ENCODE measurements at places on chromosomes 4 and X.

DNA sequence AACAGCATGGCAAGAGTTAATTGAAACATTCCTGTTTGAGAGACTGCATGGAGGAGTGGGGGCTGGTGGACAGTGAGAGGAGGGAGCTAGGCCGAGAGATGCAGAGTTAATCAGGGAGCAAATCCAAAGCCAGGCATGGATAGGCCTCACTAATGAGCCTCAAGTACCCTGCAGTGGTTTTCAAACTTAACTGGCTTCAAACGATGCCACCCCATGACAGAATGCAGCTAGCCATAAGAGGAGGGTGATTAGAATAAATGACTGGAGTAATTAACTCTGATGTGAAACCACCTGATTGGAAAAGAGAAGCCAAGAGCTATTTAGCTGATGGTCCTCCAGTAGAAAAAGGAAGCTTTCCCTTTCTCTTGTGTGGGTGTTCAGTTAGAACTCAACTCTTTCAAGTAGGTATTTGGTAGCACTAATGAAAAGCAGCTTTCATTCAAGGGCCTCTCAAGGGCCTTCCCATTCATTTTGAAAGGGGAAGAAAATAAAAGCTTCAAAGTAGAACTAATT is 215.4 kb upstream of the MAB21L2 start:
- DNase-seq = no peak

GRCh38 chr4:126757219-126757618 is 875.5 kb upstream of the INTU start:
- no peak for DNase-seq

DNA sequence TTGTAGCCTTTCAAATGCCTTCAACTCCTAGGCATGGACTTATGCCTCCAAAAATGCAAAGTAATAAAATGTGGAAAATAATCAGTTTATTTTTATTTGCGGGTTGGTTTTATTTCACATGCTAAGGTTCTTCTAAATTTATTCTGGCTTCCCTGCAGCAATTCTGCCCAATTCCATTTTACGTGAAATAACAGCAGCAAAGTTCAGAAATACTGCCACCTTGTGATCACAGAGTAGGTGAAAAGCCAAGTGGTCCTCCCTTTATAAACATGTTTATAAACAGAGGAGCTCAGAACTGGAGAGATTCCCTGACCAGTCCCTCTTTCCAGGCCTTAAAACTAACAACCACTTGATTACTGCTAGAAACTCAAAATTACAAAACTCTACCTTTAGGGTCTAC is 14.7 kb upstream of the DCHS2 start:
- DNase-seq = no peak

GRCh38 chr4:181755846-181756245 is 487.4 kb upstream of the TENM3 start:
- DNase-seq = no peak

- no peak for DNase-seq
Measured at GRCh38 chrX:2370456-2370855, 130.3 kb downstream of the DHRSX start.

GRCh38 chr4:118849867-118850487 is 14.1 kb upstream of the SEC24D start:
- no peak for DNase-seq

GRCh38 chr4:169971456-169972015 is 54.7 kb downstream of the MFAP3L start:
- no peak for DNase-seq

GRCh38 chr4:170721812-170722373 is 632.1 kb upstream of the AADAT start:
- DNase-seq = no peak

DNA sequence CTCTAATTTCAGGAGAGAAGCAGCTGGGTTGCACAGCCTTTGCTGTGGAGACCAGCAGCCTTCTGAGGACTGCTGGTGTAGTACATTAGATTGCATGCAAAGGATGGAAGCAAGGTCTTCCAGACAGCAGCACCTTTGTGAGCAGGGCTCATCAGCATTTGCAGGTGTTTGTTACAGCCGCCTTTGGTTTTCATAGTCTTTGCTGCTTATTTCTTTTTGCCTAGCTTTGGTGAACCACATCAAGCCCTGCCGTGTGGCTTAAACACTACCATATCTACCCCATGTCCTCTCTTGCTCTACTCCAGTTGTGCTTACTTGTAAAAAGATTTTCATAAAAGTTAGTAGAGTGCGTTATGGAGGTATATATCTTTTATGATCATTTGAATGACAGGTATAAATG is 57.5 kb downstream of the MTM1 start:
- no peak for DNase-seq

DNA sequence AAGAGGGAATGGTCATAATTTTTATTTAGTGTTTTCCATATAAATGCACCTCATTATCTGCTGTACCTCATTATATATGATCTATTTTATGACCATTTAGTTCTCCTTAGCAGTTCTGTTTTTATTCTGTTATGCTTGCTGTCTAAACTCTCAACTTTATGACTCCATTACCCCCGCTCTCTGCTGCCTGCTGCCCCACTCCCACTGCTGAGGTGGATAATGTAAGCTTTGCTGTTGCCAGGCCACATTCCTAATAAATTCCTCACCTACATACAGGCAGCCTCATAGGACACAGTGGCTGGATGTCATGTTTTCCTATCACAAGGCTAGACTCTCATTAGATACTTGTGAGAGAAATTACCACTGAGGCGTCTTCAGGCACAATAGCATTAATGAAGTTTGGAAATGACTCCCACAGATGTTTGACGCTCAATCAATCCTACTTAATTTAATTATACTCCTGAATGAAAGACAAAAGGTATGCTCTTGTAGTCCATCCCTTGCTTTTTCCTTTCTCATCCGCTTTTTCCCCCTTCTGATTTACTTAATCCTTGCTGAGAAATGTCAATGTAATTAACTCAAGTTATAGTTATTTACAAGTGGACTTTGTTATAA is 497.5 kb upstream of the IGFBP7 start:
- DNase-seq = no peak

GRCh38 chrX:53383376-53384076 is 38.9 kb downstream of the SMC1A start:
- DNase-seq = no peak

Data from activated naive CD8-positive, alpha-beta T cell treated with anti-CD3 and anti-CD28 coated beads, Interleukin-2, amount 50 U/mL, for 24 hours (primary cell).